ENCODE measurements at places on chromosomes 16 and 17.

GRCh38 chr16:21260870-21261791, 17.0 kb downstream of the CRYM start:
- DNase-seq, result no peak

- no peak for DNase-seq
These were observed 14.7 kb downstream of the RABEP2 start for GRCh38 chr16:28910086-28911031.

DNA sequence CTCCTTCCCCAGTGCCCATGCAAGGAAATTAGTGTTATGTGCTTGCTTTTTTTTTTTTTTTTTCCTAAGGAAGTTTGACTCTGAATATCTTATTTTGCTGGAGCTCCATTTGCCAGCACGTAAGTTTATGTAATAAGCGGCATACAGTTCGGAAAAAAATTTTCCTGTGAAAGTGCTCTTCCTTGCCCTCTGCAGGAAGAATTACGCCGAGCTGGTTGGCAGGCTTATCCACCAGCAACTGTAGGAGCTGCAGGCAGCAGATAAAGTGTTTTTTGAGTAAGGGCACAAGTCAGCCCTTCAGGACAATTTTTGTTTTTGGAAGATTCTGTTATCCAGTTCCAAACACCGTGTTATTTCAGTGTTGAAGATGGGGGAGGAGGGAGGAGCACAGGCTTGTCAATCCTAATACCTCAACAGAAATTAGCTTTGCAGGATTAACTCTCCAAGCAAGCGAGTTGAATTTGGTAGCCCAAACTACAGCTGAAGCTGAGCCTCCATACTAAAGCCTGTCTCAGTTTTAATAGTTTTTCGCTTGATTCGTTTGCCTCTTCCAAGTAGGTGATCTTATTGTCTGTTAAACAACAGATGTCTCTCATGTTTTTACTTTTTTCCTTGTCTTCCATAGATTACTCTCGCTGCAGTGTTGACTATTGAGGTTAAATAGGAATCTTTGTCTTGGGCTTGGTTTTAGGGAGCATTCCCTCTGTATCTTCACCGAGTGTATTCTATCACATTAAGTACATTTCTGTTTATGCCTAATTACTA, 1.1 kb downstream of the SPECC1 start:
- no peak for DNase-seq

DNA sequence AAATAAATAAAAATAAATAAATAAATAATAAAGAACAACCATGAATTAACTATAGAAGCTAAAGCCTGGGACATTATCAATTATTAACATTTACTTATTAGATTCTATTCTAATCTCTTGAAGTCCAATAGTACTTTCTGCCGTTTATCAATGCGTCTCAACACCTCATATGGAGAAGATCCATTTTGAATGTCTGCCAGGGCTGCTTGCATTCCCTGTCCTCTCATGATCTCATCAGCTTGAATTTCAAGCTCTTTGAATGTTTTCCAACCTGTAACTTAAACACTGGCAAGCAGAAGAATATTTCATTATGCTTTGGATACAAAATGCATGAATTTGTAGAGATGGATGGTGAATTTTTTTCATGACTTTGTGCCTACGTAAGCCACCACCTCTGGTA, 191.9 kb upstream of the ANKFN1 start:
- no peak for DNase-seq

GRCh38 chr16:2739625-2740430, 12.6 kb upstream of the SRRM2 start:
- no peak for DNase-seq

GRCh38 chr17:31549525-31550388, 158.3 kb downstream of the RAB11FIP4 start:
- no peak for DNase-seq
